ENCODE measurements at places on chromosomes 3 and 15. TPM values are rescaled to one million over a fixed set of nuclear protein-coding genes. Genes with fewer than 3 reads are reported as not detected.

Gene TRPM1
- not detected for total RNA-seq

Gene C3orf20
- total RNA-seq, result 0.07 TPM

Gene DUOXA1
- total RNA-seq, result 0.36 TPM

Gene IP6K2
- total RNA-seq, result 43.4 TPM

Gene CP
- total RNA-seq, result not detected

Gene KBTBD8
- 13.5 TPM for total RNA-seq

Gene FAM107A
- total RNA-seq, result not detected

Gene CCDC54
- total RNA-seq, result not detected

Gene ARNT2
- total RNA-seq, result 0.38 TPM

Gene PEX11A
- 2.9 TPM for total RNA-seq

Gene DAZL
- total RNA-seq, result not detected

GRCh38 chr15:31806106-31806505 lies 224.2 kb upstream of the CHRNA7 start:
- H3K4me1 ChIP-seq, result no peaks in the 10 kb centered on the region
- DNase-seq, result no peak
- H3K27me3 ChIP-seq, result no peaks in the 10 kb centered on the region
- no peak overlapping the region for H3K27ac ChIP-seq

GRCh38 chr15:86916671-86917360 lies 837.1 kb downstream of the AGBL1 start:
- H3K27me3 ChIP-seq, result no peaks in the 10 kb centered on the region
- H3K27ac ChIP-seq, result no peak overlapping the region
- no peaks in the 10 kb centered on the region for H3K4me1 ChIP-seq
- no peak overlapping the region for H3K4me3 ChIP-seq
- DNase-seq, result no peak
- H3K36me3 ChIP-seq, result no peaks in the 10 kb centered on the region

GRCh38 chr15:62119227-62119864 lies 45.7 kb downstream of the C2CD4B start:
- no peaks in the 10 kb centered on the region for H3K27me3 ChIP-seq
- H3K4me1 ChIP-seq, result peaks cover 52% of the 10 kb centered on the region
- peak; percentile 43 for DNase-seq
- H3K36me3 ChIP-seq, result no peaks in the 10 kb centered on the region

DNA sequence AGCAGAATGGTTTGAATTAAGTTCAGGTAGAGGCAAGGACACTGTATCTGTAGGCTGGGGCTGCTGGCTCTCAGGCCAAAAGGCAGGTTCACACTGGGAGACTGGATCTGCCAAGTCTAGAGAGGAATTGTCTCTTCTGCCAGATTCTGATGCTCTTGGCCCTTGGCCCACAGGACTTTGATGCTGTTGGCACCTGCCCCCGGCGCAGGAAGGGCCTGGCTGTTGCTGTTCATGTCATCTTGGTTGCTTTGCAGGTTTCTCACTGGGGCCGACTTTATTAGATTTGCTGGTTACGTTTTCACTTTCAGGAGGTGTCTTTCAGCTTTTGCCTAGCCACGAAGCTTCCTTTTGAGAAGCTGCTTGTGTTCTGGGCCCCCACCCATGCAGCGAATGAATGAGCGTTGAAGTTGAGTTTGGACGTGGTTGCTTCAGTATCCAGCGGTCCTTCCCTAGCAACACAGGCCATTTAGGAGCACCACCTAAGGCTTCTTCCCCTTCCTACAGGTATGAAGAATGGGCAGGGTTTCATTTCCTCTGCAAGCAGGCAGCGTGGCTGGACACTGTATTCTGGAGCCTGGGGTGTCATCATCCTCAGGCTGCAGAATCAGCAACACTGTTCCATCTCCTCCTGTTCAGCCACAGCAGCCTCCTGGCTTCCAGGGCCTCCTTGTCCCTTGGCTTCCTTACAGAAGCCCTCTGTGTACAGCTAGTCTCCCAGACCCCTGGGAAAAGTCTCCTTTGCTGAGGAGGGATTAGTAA lies 65.6 kb upstream of the PRR23C start:
- H3K36me3 ChIP-seq, result no peaks in the 10 kb centered on the region
- no peak for DNase-seq
- no peak overlapping the region for H3K27ac ChIP-seq
- no peak overlapping the region for H3K4me3 ChIP-seq

DNA sequence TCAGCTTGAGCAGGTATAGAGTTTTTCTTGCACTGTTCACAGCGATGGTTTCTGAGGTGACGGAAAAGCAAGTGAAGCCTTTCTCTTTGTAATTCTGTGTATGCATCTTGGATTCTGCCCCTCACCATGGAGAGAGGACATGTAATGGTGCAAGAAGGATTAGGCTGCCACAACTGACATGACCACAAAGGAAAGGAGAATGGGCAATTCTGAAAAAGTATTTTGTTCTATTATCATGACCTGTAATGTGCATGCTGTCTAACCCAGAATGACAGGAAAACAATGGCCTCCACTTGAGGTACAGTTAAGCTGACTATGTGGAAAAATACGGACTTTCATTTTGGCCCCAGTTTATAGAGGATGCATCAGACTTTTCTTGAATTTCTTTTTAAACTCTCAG lies 226.9 kb downstream of the IL5RA start:
- H3K36me3 ChIP-seq, result no peaks in the 10 kb centered on the region
- no peaks in the 10 kb centered on the region for H3K27me3 ChIP-seq
- H3K4me3 ChIP-seq, result no peak overlapping the region
- no peak for DNase-seq
- H3K27ac ChIP-seq, result no peak overlapping the region

DNA sequence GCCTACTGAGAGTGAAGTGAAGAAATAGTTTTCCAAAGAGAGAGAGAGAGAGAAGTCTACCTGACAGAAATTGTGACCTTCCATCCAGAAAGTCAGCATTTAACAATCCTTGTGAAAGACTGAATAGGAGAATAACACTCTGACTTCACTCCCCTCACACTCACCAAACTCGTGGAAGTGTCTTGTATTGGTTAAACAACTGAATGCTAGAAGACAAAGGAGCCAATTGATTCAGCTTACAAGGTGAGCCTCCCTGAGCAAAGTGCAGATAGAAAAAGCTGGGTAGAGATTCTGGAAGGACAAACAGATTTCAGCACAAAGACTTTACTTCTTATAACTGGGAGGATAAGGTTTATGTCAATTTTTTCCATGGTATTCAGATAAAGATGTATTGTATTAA lies 40.8 kb upstream of the OSTN start:
- no peak for DNase-seq
- H3K4me1 ChIP-seq, result no peaks in the 10 kb centered on the region
- H3K27me3 ChIP-seq, result no peaks in the 10 kb centered on the region
- no peak overlapping the region for H3K4me3 ChIP-seq

DNA sequence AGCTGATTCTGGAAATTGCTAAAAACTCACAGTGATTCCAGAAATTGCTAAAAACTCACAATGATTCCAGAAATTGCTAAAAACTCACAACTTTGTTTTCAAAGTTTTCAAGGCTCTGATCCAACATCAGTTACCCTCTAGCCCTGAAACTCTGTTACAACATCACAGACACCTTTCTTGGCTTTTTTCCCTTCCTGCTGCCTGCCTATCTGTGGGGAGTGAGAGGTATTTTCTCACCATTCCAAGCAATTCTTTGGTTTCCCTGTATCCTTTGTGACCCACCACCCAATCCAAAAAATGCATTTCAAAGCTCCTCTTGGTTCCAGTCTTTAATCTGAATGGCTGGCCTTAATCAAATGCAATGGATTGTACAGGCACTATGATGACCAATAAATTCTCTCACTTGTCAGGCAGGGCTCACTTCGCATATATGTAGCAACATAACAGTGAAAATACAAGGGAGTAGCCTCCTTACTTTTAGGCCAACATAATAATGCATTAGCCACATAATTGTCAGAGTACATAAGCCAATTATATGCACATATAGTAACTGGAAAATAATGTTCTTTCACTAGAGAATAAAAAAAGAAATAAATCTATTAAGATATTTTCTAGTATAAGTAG lies 1139.0 kb downstream of the ROBO2 start:
- no peaks in the 10 kb centered on the region for H3K4me1 ChIP-seq
- no peak overlapping the region for H3K4me3 ChIP-seq
- no peak overlapping the region for H3K27ac ChIP-seq
- no peak for DNase-seq

DNA sequence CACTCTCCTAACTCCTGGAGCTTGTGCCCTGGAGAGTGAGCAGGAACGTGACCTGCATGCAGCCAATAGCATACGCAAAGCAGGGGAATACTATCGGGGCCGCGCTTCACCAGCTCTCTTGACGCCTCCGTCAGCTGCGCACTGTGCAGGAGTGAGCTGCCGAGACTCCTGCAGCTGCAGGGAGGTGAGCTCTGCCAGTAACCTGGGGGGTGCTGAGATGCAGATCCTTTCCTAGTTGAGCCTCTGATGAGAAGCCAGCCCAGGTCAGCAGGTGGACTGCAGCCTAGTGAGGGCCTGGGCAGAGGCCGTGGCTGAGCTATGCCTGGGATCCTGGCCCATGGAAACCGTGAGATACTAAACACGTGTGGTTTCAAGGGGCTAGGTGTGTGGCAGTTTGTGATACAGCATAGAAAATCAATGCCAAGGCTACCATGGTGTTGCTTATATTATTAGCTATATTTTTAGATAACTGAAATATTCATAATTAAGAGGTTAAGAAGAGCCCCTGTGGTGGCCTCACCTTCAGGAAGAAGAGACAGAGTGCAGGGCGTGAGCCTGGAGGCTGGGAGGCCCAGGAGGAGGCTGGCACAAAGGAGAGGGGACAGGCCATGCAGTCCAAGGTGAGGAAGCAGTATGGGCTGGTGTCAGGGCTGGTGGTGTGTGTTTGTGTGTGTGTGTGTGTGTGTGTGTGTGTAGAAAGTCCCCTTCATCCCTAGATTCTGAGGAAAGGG lies 5.9 kb upstream of the DNAJB8 start:
- no peak overlapping the region for H3K27ac ChIP-seq
- H3K4me3 ChIP-seq, result no peak overlapping the region
- H3K36me3 ChIP-seq, result no peaks in the 10 kb centered on the region
- H3K27me3 ChIP-seq, result peaks cover 13% of the 10 kb centered on the region

DNA sequence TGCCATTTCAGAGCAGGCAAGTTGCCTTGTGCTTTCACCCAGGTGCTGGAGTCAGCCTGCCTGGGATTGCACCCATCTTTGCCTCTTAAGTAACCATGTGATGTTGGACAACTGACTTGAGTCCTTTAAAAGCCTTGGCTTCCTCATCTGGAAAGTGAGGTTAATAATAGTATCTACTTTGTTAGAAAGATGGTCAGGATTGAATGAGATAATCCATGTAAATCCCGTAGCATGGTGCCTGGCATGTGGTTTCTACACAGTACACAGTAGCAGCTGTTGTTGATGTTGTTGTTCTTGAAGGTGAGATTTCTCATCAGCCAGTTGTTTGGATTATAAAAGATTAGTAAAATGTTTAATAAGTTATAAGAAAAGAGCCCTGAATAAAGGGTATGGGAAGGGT lies 48.8 kb downstream of the PSMD6 start:
- no peaks in the 10 kb centered on the region for H3K27me3 ChIP-seq
- H3K36me3 ChIP-seq, result peaks cover 5% of the 10 kb centered on the region
- H3K4me1 ChIP-seq, result peaks cover 93% of the 10 kb centered on the region
- H3K4me3 ChIP-seq, result no peak overlapping the region

DNA sequence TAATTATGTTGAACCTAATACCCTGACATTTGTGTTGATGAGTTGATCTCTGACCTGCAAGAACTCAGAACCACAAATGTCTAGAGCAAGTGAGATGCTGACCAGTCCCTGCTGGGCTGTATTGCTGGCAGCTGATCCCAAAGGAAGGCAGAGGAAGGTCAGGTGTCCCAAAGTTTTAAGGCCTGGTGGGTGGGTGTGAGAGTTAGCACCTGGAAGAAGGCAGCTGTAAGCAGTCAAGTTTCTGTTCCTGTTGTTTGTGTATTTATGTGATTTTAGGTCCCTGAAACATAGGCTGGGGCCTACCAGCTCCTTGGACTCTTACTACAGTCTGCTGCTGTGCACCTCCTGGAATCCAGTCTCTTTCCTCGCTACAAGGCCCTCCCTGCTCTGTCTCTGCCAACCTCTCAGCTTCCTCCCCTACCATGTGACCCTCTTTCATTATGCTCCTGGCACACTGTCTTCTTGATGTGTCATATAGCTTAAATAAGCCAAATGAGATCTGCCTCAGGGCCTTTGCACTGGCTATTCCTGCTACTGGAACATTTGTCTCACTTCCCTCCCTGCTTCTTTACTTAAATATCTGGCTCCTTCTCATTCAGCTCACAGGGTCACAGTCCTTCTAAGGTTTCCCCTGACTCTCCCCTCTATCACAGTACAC lies 31.0 kb upstream of the ATOSA start:
- no peaks in the 10 kb centered on the region for H3K27me3 ChIP-seq
- H3K27ac ChIP-seq, result peak overlapping the region; percentile 46
- H3K36me3 ChIP-seq, result no peaks in the 10 kb centered on the region
- H3K4me1 ChIP-seq, result peaks cover 10% of the 10 kb centered on the region
- H3K4me3 ChIP-seq, result no peak overlapping the region

GRCh38 chr3:13233487-13234485 lies 160.6 kb upstream of the IQSEC1 start:
- DNase-seq, result peak; percentile 17
- H3K27ac ChIP-seq, result no peak overlapping the region

- peaks cover 18% of the 10 kb centered on the region for H3K4me1 ChIP-seq
- H3K36me3 ChIP-seq, result peaks cover 32% of the 10 kb centered on the region
- no peak overlapping the region for H3K4me3 ChIP-seq
- H3K27me3 ChIP-seq, result no peaks in the 10 kb centered on the region
Measured at GRCh38 chr15:41899854-41900442, 6.1 kb upstream of the SPTBN5 start.

DNA sequence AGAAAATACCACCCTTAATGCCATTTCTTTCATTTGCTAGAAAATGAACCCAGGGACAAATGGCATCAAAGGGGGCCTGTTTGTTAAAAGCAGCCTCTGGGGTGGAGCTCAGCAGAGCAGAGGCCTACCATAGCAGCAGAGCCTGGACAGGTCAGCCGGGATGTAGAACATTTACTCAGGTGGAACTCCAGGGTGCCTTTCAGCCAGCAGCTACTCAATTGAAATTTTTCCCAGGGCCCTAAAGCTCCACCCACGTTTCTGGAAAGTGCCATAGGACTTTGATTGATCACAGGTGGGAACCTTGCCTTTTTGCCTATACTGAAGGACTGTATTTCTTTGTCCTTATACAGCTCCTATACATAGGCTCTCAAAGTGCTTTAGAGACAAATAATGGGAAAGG lies 74.5 kb upstream of the C15orf61 start:
- no peak for DNase-seq
- no peaks in the 10 kb centered on the region for H3K4me1 ChIP-seq
- no peak overlapping the region for H3K4me3 ChIP-seq
- no peaks in the 10 kb centered on the region for H3K36me3 ChIP-seq
- H3K27ac ChIP-seq, result no peak overlapping the region

DNA sequence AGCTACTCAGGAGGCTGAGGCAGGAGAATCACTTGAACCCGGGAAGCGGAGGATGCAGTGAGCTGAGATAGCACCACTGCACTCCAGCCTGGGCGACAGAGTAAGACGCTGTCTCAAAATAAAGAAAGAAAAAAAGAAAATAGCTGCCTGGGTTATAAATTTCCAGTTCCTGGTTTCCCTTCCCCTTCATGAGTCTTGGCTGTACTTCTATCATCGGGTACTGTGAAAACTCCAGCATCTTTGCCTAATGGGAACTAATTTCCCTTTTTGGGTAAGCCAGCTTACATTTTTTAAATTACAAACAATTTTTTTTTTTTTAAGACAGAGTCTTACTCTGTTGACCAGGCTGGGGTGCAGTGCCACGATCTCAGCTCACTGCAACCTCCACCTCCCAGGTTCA lies 15.0 kb downstream of the DENND4A start:
- peaks cover 29% of the 10 kb centered on the region for H3K4me1 ChIP-seq
- H3K27ac ChIP-seq, result no peak overlapping the region
- H3K36me3 ChIP-seq, result peaks cover 9% of the 10 kb centered on the region

- no peak for DNase-seq
- no peaks in the 10 kb centered on the region for H3K27me3 ChIP-seq
- peaks cover 4% of the 10 kb centered on the region for H3K4me1 ChIP-seq
- H3K36me3 ChIP-seq, result peaks cover 7% of the 10 kb centered on the region
- no peak overlapping the region for H3K4me3 ChIP-seq
Measured at GRCh38 chr3:100001083-100001482, 113.2 kb downstream of the FILIP1L start.

Data from activated CD4-positive, alpha-beta memory T cell treated with anti-CD3 and anti-CD28 coated beads for 36 hours (primary cell).